Naive thymus-derived CD4-positive, alpha-beta T cell (primary cell): ENCODE measurements at places on chromosomes 5 and 9.

DNA sequence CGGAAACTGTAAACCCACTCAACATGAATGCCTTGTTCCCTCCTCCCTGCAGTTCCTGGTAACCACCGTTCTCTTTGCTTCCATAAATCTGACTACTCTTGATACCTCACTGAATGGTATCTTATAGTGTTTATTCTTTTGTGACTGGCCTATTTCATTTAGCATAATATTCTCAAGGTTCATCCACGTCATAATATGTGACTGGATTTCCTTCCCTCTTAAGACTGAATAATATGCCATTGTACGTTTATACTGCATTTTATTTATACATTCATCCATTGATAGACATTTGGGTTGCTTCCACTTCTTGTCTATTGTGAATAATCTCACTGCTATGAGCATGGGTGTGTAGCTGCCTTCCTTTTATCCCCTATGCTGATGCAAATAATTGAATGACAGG lies 253.3 kb upstream of the SMARCA2 start:
- no peak for DNase-seq

- DNase-seq: no peak
These were observed 188.2 kb downstream of the TRIO start for GRCh38 chr5:14331386-14331781.

DNA sequence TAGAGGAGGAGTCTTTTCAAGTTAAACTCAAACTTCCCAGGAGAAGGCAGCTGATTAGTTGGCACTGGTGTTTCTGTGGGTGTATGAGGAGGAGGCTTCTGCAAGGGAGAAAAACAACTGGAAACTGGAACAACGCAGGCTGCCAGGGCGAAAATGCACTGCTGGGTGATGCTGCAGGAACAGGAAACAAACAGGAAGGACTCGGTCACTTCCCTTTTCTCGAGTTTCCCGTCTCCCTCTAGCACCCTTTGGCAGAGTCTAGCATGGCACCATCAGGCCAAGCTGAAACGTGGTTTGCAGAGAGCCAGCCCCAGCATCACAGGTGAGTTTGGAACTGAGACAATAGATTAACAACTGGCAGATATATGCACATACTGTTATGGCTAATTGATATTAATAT lies 77.5 kb upstream of the CAST start:
- no peak for DNase-seq

- DNase-seq: no peak
These were observed 88.2 kb upstream of the CLINT1 start for GRCh38 chr5:157947156-157947555.

DNA sequence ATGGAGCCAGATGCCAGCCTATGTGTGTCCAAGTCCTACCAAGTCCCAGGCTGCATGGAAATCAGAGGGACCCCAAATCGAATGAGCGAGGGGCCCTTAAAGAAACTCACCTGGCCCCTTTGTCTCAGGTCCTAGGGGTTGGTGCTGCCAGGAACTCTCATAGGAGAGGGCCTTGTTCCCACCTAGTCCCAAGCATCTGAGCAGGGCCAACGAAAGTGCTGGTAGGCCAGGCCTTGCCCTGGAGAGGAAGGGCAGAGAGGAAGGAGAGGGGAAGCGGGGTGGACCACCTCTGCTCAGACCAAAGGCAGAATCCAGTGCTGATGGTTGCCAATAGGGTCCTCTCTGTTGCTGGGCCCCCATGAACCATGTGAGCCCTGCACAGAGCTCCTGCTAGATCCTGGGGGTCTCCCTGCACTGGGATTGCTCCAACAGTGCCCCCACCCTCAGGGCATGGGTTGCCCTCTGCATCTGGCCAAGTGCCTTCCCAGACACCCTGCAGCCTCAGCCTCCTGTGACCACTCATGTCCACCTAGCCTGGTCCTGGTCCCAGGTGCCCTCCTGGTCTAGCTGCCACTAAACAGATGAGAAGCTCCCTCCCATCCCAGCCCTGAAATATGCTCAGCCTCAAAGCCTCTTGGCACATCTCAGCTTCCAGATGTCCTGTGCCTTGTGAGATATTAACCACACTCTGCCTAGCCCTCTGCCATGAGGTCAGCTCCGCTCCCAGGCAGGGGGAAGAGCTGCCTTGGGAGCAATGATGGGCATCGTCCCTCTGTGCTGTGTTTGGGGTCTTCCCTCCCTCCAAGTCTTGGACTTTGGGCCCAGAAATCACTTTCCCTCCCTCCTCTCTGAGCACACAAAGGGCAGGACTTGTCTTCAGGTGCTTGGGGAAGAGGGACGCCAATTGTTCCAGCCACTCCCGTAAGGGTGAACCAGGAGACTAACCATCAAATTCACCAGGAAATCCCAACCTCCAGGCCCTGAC lies 109.6 kb downstream of the ADAMTS2 start:
- no peak for DNase-seq

DNA sequence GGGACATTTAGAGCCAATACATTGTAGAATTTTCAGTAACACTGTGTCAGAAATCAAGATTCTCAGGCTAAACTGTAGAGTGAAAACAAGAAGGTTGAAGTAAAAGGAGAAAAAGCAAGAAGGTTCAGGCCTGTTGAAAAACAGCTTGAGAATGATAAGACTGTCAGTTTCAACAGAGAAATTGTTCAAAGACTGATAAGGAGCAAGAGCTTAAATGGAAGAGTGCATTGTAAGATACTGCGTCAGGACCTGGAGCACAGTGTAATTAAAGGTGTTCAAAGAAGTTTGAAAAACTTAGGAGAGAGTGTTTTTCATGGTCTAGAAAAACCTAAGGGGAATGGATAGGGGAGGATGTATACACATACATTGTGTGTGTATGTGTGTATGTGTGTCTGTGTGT lies 408.3 kb downstream of the KDM4C start:
- no peak for DNase-seq

- DNase-seq: no peak
These were observed 110.1 kb upstream of the TLE4 start for GRCh38 chr9:79461712-79462111.

DNA sequence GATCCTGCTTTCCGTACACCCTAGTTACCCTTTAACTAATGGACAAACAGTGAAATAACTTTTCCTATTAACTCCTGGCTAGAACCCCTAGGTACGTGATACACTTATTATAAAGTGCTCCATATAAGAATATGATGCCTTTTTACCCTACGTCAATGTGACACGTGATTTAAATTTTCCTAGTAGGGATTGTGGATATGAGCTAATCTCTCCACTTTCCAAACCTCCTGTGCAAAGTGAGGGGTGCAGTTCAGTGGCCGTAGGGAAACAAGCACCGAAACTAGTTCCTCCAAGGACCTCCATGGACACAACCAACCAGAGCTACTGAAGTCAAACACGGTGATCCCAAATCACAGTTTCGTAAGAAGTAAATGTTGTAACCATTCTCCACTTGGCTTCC lies 19.3 kb downstream of the NFIB start:
- no peak for DNase-seq

- DNase-seq: no peak
These were observed 37.6 kb downstream of the NACC2 start for GRCh38 chr9:136057236-136058081.

GRCh38 chr5:14488709-14489108 lies 92.9 kb upstream of the OTULINL start:
- no peak for DNase-seq

GRCh38 chr5:52842111-52842510 lies 54.4 kb downstream of the ITGA1 start:
- DNase-seq: no peak

- no peak for DNase-seq
These were observed 147.2 kb upstream of the KLF4 start for GRCh38 chr9:107636571-107637381.

- DNase-seq: no peak
These were observed 245.9 kb downstream of the FSTL4 start for GRCh38 chr5:133366438-133366837.

DNA sequence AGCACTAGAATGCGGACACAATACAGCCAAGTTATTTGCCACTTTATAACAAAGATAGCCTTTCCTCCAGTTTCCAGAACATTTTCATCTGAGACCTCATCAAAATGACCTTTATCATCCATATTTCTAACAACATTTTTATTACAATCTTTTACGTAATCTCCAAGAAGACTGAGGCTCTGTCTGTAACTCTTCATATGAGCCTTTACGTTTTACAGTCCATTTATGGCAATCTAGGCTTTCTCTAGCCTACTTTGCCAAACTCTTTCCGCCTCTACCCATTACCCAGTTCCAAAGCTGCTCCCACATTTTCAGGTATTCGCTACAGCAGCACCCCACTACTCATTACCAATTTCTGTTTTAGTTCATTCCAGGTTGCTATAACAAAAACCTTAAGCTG lies 8.2 kb upstream of the SEMA5A start:
- DNase-seq: no peak

DNA sequence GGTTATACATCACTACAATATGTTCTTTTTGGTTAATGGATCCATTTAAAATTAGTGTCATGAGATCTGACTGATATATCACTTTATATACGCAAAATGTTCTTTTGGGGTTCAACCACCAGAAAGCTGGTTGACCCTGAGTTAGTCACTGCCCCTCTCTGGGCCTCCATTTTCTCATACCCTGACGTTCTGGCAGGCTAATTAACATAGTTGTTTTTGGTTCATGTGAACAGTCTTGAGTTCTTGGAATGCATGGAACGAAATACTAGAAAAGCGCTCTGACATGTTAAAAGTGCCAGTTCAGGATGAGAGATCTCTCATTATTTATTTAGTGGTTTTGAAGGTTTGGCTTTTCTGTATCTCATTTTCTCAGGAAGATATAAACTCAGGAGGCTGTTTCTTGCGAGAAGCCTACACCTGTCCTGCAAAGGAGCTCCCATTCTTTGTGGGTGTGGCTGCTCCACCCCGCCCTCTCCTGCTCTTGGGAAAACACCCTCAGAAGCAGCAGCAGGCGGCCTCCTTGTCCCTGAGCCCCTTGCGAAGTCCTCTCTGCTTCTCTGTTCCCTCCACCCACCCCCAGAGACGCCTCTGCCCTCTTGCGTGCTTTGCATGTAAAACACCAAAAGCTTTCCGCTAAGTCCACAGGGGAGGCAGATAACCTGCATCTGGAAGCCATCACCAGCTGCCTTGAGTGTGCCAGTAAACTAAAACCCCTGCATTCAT lies 302.4 kb upstream of the PANK3 start:
- DNase-seq: no peak
